Endothelial cell of umbilical vein (primary cell): ENCODE measurements at places on chromosomes 11 and 22. TPM values are rescaled to one million over a fixed set of nuclear protein-coding genes. Genes with fewer than 3 reads are reported as not detected.

DNA sequence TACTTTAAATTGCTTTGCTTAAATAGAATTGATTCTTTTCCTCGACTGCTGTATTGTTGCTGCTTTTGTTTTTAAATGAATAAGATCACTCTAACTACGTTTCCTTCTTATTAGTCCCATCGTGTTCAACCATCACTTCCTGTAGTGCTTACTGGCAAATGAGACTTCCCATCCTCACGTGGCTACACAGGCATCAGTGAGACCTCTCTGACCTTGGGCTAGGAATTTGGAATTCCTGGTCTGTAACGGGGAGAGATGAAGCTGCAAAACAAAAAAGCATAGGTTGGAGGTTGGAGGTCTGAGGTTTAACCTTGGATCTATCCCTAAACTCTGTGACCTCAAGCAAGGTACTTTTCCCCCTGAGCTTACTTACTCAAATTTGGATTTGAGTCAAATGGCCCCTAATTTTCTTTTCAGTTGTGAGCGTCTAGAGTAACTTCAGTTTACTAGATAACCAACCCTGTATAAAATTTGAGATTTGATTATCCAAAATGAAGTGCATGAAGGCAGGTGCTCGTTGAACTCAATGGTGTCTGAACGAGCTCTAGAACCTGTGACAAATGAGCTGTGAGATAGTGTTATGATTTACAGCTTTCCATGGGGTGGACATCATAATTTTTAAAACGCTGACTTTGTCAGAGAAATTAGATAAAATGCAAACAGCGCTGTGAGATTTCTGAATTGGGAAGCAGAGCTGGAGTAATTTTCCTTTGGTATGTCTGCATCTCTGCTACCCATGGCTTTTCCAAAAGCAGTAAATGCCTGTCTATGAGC, 151.2 kb downstream of the DBX1 start:
- no peak for DNase-seq

DNA sequence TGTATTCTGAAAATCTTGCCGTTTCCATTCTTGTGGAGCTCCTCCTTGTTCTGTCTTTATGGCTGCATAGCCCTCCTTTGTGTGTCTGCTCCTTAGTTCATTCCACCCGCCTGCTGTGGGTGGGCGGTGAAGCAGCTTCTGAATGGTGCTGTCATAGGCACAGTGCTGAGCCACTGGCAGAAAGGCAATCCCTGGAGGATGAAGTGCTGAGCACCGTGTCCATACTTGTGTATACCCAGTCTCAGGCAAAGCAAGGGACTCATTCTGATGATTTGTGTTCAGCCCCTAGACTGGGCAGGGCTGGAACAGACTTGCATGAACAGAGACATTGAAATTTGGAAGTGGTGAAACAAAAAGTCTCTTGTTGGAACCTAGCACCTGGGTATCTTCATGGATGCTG, 134.9 kb downstream of the MYO18B start:
- no peak for DNase-seq

The QSER1 gene
- 4.1 and 5.5 TPM in 2 replicates for polyA plus RNA-seq

- DNase-seq, result no peak
Measured at GRCh38 chr11:36196411-36196998, 92.7 kb downstream of the COMMD9 start.

DNA sequence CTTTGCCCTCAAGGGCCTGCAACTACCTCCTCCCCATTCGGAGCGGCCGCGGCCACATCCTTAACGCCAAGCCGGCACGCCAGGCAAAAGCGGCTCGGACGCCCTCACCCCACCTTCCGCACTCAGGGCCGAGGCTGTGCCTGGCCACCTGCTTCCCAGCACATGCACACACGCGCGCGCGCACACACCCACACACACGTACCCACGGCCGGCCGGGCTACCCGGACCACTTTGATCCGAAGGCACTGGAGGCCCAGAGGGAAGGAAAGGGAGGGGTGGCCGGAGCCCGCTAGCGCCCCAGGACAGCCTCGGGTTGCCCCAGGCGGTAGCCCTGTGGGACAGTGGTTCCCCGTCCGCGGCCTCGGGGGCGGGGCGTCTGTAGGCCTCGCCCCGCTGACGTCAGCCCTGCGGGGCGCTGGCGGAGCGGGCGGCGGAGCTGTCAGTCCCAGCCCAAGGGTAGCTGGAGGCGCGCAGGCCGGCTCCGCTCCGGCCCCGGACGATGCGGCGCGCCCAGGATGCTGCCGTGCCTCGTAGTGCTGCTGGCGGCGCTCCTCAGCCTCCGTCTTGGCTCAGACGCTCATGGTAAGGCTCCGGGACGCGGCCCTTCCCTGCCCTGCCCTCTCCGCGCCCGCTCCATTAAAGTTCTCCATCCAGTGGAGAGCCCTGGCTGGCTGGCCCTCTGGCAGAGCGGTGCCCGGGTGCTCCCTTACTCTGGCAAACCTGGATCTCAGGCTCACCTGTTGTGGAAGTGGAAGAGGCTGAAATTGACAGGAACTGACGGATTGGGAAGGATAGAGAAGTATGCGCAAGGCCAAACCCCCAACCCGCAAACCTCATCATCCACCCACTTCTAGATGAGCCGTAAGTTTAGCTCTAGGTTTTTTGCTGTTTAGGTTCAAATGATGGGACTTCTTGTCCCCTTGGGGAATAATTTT, at the start of gene IL10RA:
TSS of gene IL10RA (plus strand) at position 442 of the 935 bp plus-strand sequence. CDS start at position 516, 74 bp downstream.
- DNase-seq, result peak; percentile 78

GRCh38 chr11:46457659-46458424, 66.3 kb upstream of the CHRM4 start:
- no peak for DNase-seq

DNA sequence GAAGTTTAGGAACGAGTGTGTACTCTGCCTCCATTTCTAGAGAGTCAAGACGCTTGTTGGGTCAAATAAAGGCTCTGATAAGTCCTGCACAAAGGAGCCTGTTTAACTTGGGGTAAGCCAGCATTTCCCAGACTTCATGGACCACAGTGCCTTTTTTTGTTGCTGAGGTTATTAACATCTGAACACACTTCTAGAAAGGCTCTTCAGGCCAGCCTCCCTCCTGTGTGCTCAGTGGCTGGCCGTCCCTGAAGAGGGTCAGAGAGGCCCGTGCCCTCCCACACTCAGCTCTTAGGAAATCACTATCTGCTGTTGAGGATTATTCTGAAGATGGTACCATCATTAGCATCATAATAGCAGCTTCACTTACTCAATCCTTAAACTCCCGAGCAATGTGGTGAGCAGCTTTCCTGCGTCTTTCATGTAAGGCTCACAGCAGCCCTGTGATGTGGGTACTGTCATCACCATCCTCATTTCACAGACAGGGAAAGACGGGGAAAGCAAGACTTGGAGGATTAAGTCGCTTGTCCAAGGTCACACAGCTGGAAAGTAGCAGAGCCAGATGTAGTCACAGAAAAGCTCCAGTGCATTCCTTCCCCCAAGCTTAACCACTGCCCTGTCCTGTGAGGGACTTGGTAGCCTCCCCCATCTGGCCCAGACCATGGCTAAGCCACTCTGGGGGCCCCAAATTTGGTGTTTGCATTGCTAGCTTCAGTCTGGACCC, 71.3 kb downstream of the TSPAN18 start:
- DNase-seq, result no peak

The RNF121 gene
- 86.6 and 99.9 TPM in 2 replicates for polyA plus RNA-seq

- no peak for DNase-seq
Measured at GRCh38 chr22:30289980-30290313, 642 bp upstream of the CASTOR1 start.

GRCh38 chr11:26087120-26087935, 244.6 kb upstream of the ANO3 start:
- no peak for DNase-seq
